ENCODE measurements at places on chromosomes 3 and 15. TPM values are rescaled to one million over a fixed set of nuclear protein-coding genes. Genes with fewer than 3 reads are reported as not detected.

DNA sequence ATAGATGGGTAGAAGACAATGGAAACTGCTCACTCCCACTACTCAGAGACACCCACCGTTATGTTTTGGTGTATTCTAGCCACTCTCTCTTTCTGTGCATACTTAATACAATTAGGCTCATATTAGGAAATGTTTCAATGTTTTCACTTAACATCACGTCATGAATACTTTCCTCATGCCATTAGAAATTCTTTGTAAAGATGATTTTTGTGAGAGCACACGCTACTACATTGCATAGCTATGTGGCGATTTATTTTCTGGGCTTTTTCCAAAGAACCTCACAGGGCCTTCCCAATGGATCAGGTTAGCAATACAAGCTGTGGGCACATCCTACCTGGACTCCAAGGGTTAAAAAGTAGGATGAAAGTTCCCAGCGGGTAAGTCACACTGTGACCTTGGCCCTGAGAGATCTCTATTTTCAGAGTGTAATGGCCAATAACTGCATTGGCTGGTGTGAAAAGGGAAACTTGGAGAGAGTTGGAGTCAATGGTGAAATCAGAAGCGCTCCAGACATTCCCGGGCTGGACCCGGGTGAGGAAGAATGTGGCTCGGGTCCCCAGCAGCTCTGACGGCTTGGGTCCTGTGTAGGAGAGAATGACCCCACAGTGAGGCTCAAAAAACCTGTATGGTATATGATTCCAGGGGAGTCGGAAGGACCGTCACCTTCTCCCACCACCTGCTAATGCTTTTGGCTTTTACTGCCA lies 25.8 kb upstream of the TGM5 start:
- DNase-seq = no peak

GRCh38 chr3:80696280-80696679 lies 928.5 kb upstream of the ROBO1 start:
- peak; percentile 64 for DNase-seq

DNA sequence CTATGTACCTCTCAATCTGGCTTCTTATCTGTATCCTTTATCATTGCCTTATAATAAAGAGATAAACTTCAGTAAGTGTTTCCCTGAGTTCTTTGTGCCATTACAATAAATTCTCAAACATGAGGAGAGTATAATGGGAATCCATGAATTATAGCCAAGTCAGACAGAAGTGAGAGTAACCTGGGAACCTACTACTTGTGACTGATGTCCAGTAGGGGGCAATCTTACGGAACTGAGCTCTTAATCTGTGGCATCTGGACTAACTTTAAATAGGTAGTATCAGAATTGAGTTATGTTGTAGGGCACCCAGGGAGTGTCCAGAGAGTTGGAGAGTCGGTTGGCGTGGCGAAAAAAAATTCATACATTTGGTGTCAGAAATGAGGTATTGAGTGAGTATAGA lies 542.6 kb downstream of the ZBBX start:
- no peak for DNase-seq

- DNase-seq = no peak
Measured at GRCh38 chr15:31412824-31413223, 86.2 kb downstream of the KLF13 start.

- no peak for DNase-seq
Measured at GRCh38 chr15:34799149-34800101, 4.1 kb upstream of the ACTC1 start.

- no peak for DNase-seq
Measured at GRCh38 chr3:123488645-123489347, 39.9 kb upstream of the ADCY5 start.

GRCh38 chr15:65096481-65097385 lies 18.3 kb downstream of the UBAP1L start:
- DNase-seq = no peak

- no peak for DNase-seq
Measured at GRCh38 chr3:151345859-151346258, 16.5 kb upstream of the P2RY13 start.

DNA sequence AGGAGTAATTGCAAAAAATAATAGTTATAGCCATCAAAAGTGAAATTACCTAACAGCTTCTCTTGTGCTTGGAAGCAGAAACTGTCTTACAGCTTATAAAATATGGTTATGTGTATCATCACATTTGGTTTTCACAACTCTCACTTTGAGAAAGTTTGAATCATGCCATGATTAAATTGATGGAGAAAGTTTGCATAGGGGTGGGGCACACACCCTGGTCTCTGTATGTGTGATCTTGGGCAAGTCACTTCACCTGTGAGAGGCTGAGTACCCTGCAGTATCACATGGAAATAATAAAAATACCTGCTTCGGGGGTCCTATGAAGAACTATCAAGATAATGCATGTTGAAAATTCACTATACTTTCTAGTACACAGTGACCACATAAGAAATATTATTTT lies 471.4 kb downstream of the RAP2B start:
- DNase-seq = no peak

DNA sequence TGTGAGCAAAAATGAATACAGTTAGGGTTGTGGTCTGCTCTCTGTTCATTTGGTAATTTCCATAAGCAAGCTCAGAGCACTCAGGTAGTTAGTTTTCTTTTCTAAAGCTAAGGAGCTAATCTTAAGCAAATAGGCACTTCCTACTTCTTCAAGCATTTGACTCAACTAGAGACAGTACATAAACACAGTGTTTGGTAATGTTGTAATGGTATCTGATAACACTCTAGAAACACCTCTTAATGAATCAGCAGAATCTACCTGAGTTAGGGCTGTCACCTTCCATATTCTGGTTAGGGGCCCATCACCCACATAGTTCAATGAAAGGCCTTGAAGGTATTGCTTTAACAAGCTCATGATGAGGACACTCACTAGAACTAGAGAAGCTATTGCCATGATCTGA lies 83.1 kb downstream of the PLCH1 start:
- DNase-seq = no peak

DNA sequence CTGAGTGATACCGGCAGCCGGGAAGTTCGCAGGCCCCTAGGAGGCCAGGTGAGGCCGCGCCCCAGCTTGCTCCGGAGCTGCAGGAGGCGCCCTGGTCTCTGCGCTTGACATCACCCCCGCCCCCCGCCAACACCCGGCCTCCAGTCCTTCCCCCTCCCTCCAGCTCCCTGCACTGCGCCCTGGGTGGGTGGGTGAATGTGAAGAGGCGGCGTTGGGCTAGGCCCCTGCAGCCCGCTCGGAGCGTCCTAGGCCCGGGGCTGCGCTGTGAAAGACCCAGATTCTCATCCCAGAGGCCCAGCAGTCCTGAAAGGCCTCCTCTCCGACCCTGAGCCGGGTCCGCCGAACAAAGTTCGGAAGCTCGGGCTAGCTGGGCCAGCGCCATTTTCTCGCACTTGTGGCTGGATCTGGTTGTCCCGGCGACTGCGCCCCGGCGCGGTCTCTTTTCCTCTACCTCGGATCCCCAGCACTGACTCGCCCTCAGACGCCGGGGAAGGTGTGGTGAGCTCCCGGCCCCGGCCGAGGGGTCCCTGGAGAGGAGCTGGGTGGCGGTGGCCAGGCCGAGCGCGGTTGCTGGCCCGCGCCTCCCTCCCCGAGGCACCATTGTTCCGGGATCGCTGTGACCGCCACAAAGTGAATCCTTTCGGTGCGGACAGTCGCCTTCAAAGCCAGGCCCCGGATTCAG lies 12.9 kb downstream of the ZIC4 start:
- DNase-seq = no peak

GRCh38 chr3:180457225-180457624 lies 144.7 kb upstream of the TTC14 start:
- DNase-seq = no peak

DNA sequence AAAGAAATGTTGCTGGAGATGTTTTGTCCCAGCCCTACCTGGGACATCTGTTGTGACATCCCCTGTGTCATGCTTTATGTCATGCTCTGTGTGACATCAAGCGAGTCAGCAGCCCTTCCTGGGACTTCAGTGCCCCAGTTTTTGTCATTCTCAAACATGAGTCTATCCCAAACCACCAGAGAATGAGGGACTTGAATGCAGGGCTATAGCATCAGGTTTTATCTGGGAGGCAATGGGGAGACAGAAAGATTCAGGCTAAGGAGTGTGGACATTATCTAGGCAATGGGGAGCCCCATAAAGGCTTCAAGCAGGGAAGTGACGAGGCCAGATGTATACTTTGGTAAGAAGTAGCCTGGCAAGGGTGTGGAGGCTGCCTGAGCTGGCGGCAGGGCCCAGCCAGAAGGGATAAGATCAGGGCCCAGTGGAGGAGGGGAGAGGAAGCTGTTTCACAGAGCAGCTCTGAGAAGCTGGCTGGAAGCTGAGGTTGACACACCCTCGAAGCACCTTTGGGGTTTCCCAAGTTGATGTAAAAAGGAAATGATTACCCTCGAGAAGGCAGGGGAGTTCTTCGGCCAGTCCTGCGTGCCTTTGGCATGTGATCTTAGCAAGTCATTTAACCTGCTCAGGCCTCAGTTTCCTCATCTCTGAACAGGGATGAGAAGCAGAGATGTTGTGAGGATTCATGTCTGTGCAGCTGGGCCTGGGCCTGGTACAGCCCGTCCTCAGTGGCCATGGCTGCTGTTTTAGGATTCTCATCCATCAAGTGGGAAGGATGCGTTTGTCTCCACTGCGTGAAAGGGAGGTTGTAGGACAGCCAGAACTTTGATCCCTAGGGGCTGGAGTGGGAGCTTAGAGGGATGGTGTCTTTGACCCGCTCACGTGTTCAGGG lies 34.3 kb downstream of the IRAK2 start:
- no peak for DNase-seq

DNA sequence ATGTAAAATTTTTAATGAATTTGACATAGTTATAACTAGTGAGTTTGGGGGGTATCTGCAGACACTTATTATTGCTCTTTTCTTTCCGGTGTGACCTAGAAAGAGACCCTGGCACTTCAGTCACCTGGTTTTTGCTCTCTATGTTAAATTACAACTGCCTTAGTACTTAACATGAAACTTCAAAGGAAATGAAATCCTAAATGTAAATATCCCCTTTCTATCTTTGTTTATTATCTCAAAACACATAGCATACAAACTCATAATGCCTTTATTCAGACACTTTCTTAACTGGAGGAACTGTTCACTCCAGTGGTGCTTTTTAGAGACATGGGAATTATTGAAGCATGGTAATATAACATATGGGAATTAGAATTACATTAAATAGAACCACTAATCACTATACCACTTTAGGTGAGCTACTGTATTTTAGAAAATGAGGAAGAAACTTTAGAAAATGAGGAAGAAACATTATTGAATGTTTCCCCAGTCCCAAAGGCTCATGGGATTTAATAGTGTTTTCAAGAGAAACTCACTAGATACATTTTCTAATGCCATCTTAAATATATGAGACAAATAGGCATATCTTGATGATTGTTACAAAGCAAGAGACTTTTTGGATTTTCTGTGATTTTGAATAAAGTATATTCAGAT lies 119.5 kb upstream of the MLF1 start:
- DNase-seq = no peak

GRCh38 chr3:132456571-132456970 lies 39.3 kb downstream of the DNAJC13 start:
- DNase-seq = no peak

GRCh38 chr3:160618363-160618762 lies 53.0 kb upstream of the KPNA4 start:
- DNase-seq = no peak

GRCh38 chr3:38177181-38177580 lies 11.8 kb downstream of the OXSR1 start:
- DNase-seq = no peak

GRCh38 chr3:126153695-126154360 lies 26.6 kb downstream of the ALDH1L1 start:
- DNase-seq = no peak

GRCh38 chr3:120506076-120506827 lies 55.5 kb upstream of the FSTL1 start:
- no peak for DNase-seq

- DNase-seq = no peak
Measured at GRCh38 chr3:13201851-13202250, 128.6 kb upstream of the IQSEC1 start.

DNA sequence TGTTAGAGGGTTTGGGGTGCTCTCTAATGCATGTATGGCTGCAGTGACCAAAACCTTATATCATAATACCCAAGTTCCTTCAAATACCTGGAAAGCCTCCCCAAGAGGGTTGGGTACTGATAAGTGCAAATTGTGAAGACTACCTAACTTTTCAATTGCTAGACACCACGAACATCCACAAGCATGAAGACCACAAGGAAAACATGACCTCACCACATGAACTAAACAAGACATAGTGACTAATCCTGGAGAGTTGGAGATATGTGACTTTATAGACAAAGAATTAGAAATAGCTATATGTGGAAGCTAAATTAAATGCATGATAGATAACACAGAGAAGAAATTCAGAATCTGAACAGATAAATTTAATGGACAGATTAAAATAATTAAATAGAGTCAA lies 23.9 kb upstream of the AADACL2 start:
- no peak for DNase-seq

DNA sequence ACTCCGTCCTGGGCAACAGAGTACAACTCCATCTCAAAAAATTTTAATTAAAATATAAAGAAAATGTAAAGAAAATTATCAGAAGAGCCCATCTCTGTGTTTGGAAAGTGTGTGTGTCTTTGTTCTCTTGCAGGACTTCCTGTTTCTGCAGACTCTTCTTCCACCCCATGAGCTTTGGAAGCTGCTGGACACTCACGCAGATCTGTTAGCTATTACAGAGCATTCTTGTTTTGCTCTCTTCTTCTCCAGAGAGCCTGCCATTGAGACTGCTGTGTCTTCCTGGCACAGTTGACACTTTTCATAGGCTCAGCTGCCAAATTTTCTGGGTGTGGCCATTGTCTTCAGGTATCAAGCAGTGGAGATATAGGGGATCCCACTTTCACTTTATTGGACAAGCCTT lies 6.0 kb upstream of the CCR8 start:
- no peak for DNase-seq

DNA sequence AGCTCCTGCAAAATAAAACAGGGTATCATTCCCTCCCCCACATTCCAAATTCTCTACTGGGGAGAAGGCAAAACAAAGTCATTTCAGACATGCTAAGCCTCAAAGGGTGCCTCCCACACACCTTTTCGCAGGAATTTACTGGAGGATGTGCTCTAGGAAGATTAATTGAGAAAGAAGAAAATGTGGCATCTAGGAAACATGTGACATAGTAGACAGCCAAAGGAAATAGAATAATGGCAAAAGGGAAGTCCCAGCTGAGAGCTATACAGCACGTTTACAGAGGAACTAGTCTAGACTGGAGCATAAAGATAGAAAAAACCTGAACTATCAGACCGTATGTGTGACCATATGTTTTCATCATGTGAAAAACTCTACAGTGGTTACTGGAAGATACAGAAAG lies 58.8 kb upstream of the MELTF start:
- no peak for DNase-seq

GRCh38 chr3:107620534-107620933 lies 97.8 kb downstream of the BBX start:
- no peak for DNase-seq

Gene SMAD3
- polyA plus RNA-seq = 50.2 TPM

Gene CPLX3
- polyA plus RNA-seq = not detected

Gene TMEM266
- 12.7 TPM for polyA plus RNA-seq

Gene EIF4A2
- polyA plus RNA-seq = 815 TPM

Gene SMCO1
- not detected for polyA plus RNA-seq

Gene SLC12A1
- polyA plus RNA-seq = 342 TPM

Gene ACOX2
- 41.6 TPM for polyA plus RNA-seq

Gene KIF9
- polyA plus RNA-seq = 22.4 TPM

Gene DAZL
- polyA plus RNA-seq = not detected

Gene CGNL1
- 70.5 TPM for polyA plus RNA-seq

Gene MESP2
- polyA plus RNA-seq = 0.44 TPM

Gene ARID3B
- polyA plus RNA-seq = 13.5 TPM

Gene PIAS1
- 44.1 TPM for polyA plus RNA-seq

Gene C3orf22
- 0.09 TPM for polyA plus RNA-seq

Gene MYRIP
- 2.3 TPM for polyA plus RNA-seq

Gene GAP43
- 1.9 TPM for polyA plus RNA-seq

Gene WDR72
- polyA plus RNA-seq = 77.1 TPM

Gene VILL
- 9.3 TPM for polyA plus RNA-seq

Gene ARNT2
- polyA plus RNA-seq = 58.3 TPM

Gene PRR23E
- polyA plus RNA-seq = not detected

Gene TMEM212
- polyA plus RNA-seq = 0.08 TPM

All from renal cortex interstitium (tissue), 15 donors.